ENCODE measurements at places on chromosomes 12 and 14.

DNA sequence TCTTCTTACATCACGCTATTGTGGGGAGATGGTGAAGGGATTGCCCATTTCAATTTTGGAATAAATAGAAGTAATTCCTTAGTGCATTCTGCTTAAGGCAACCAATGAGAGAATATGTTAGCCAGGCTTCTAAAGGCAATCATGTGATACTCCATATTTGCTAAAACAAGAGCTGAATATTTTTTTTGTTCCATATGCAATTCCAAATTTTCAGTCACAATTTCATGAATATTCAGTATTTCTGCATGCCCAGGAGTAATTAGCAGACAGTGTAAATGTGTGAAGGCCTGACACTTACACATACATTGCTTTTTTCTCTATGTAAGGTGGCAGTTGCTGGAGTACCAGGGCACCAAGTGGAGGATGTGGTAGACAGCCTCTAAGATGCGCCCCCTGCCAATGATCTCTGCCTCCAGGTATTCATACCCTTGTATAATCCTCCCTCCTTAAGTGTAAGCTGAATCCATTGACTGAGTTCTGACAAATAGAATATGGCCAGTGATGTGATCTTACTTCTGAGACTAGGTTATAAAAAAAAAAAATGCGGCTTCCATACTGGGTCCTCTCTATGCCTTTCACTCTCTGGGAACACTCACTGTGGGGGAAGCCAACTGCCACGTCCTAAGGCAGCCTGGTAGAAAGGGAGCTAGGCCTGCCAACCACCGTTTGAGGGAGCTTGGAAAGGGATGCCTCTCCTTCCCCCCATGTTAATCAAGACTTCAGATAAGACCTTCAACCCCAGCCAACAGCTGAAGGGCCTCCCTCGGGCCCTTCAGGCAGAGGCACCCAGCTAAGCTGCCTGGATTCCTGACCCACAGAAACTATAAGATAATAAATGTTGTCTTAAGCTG, 62.7 kb upstream of the PTGR2 start:
- DNase-seq = no peak

DNA sequence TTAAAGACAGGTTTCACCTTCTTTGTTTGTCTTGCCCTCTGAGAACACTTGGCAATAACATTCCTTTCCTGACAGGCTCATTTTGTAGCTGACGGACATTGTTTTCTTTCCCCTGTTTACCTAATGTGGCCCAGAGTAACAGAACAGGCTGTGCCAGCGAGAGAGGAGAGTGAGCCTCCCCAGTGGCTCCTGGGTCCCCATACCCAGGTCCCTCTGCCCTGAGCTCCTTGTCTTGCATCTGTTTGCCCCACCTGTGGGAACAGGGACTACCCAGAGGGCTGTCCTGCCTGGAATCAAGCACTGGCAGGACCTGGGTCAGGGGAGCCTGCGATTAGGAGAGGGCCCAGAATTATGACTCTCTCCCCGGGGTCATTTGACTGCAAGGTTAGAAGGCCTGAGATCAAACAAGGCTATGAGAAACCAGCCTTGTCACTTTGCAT, 222.9 kb downstream of the ZFP36L1 start:
- DNase-seq = no peak

GRCh38 chr14:68695326-68695768, 97.5 kb downstream of the ZFP36L1 start:
- peak; percentile 1 for DNase-seq

- no peak for DNase-seq
Measured at GRCh38 chr12:96274331-96274730, 80.2 kb downstream of the ELK3 start.

DNA sequence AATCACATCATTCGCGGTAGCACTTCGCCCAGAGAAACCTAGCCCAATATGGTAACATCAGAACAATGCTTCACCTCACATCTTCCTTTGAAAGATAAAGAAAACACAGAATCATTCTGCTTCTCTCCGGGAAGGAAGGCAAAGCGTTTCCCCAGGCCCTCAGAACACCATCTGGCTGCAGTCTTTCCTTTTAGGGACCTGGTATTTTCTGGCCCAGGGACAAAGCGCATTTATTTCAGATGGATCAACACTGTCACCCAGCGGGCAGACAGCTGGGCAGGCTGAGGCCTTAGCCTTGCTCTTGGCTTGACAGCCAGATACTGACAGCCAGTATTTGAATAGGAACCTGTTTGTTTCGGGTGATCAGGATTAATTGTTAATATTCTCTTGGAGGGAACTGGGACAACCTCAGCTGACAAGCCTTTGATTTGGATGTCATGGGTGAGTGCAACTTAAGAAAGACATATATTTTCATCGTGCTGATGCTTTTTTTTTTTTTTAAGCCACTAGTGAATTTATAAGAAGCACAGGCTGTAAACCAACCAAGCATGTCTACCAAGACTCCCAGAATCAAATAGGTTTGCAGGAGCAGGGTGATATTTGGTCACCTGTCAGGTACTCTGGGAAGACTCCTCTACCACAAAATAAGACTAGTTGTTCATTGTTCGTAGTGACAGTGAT, 118.9 kb downstream of the VEZT start:
- peak; percentile 39 for DNase-seq

DNA sequence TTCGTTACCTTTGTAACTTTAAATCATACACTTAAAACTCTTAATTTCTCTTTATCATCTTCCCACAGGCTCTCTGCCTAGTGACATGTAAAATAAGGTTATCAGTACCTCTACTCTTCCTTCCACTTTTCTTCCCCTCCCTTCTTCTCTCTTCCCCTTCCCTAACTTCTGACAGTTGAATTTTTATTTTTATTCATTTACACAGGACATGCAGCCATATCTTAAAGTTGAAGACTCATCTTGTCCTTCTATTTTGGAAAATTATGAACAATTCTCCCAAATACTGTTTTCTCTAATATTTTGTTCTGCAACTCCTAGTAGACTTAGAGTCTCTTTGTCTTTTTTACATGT, 263.9 kb downstream of the FBXL14 start:
- DNase-seq = no peak

- no peak for DNase-seq
Measured at GRCh38 chr14:30921305-30921704, 46.9 kb downstream of the COCH start.

DNA sequence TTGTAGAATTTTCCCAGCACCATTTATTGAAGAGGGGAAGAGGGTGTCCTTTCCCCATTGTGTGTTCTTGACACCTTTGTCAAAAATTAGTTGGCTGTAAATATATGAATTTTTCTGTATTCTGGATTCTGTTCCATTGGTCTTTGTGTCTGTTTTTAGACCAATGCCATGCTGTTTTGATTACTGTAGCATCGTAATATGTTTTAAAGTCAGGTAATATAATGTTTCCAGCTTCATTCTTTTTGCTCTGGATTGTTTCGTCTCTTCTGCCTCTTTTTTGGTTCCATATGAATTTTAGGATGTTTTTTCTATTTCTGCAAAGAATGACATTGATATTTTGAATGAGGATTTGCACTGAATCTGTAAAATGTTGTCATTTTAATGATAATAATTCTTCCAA, 331.9 kb upstream of the RGS6 start:
- no peak for DNase-seq

GRCh38 chr14:44989497-44990440, 27.8 kb downstream of the TOGARAM1 start:
- no peak for DNase-seq
